ENCODE measurements at places on chromosomes 6 and 20.

GRCh38 chr6:36970892-36971842 lies 14.8 kb downstream of the MTCH1 start:
- no peak for DNase-seq

GRCh38 chr6:56037601-56038000 lies 162.2 kb upstream of the BMP5 start:
- no peak for DNase-seq

GRCh38 chr20:3510110-3510509 lies 39.3 kb downstream of the ATRN start:
- no peak for DNase-seq

DNA sequence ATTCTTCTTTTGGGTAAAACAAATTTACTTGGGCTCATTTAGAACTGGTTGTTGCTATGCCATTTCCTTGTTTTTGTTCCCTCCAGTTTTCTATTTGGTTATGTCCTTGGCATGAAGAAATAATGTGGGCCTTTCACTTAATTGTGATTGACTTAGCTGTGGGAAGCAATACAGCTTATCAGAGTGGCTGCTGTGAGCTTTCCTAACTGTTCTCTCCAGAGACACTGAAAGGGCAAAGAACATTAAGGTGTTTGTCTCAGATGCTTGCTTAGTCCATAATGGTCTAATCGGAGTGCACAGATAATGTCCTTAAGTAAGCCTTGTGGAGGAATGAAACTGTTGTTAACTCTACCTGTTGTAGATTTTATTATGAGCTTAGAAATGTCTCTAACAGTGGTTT lies 56.6 kb downstream of the SH3BGRL2 start:
- DNase-seq = no peak

- DNase-seq = no peak
Observed at GRCh38 chr6:39416026-39416425, 93.5 kb upstream of the KCNK16 start.

DNA sequence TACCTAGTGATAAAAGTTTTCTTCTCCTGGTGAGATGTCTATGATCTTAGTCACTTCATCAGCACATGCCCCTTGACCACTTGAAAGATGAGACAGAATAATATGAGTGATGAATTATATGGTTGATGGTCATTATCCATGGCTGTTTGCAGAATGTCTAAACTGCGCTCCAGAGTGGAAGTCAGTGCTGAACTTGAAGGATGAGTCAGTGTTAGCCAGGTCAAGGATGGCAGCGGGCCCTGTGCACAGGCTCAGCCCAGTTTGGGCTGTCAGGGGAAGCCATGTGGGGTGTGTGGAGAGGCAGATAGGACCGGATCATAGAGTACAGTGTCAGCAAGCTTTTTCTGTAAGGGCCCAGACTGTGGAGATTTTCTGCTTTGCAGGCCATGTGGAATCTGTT lies 67.2 kb upstream of the KIF25 start:
- DNase-seq = no peak

DNA sequence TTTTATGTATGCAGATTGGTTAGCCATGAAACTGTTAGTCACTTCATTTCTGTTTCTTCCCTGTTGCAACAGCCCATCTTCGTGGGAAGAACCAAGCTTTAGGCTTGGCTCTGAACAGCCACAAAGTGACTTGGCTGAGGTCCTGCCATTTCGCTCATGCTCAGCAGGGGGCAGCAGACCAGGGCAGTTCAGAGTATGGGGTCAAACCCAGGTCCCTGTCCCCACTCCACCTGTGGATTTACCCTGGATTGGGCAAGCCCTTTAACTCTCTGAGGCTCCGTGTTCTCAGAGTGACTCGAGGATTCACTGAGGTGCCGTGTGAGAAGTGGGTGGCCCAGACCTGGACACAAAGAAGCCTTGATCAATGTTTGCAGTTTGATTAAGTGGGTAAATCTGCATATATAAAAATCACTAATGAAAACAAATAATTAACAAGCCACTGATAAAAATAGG lies 19.8 kb upstream of the MAP1LC3A start:
- no peak for DNase-seq

DNA sequence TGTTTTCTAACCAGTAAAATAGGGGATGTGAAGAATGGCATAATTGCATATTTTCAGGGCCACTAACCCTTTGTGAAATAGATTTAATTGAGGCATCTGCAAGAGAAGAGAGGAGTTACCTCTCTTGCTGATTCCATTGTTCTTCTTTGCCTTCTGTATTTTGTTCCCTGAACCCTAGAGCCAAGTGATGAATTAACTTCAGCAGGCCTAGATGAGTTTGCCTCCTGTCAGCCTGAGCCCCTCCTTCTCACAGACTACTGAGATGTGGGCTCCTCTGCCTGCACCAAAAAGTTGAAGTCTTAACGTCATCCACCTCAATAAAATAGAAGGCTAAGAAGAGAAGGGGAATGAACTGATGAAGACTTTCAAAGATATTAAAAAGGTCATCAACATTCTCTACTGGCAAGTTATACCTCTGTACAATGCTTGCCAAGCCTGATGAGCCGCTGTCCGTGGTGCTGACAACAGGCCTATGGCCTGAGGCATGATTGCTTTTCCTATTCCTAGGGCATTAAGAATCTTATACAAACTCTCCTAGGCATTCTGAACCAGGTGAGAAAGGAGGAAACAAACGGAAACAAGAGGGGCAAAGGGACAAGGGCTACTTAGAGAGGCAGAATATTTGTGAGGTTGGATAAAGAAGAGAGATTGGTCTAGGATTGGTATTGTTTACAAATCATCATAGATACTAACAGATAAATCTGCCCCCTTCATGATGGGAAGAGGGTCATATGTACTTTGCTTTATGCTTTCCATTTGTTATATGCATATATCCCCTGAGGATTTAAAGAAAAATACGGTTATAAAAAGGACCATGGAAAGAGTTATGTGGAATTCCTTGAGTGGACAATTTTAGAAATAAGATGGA lies 46.8 kb downstream of the CD24 start:
- DNase-seq = peak; percentile 9

GRCh38 chr6:159325476-159325875 lies 156.3 kb downstream of the FNDC1 start:
- DNase-seq = no peak

GRCh38 chr6:44116641-44117382 lies 10.4 kb downstream of the MRPL14 start:
- DNase-seq = no peak

GRCh38 chr20:58056921-58057686 lies 171.3 kb downstream of the ANKRD60 start:
- DNase-seq = no peak

DNA sequence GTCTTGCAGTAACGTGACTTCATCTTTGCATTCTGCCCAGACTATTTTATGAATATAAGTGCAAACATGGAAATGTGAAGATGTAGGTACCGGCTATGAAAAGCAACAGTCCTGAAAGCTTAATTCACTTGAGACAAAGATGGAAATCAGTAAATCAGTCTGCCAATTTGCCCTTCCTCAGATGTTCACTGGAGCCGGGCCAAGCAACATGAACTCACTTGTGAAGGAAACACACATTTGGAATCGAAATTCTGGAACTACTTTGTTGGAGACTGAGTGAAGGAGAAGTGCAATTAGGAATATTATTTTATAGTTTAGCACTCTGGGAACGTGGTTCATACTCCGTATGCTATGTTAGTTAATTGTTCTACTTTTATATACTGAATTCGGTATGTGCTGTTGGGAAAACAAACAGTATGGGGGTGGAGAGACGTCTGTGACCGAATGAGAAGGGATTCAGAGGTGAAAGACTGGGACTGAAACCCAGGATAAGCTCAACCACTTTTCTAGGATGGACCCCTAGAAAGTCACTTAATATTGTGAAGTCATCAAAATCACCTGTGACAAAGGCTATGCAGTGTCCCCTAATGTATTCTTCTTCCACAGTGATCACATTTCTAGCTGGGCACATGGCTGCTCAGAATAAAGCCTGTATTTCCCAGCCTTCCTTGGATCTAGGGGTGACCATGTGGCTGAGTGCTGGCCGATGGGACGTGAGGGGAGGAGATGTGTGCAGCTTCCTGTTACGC lies 95.5 kb downstream of the PREX1 start:
- DNase-seq = no peak

GRCh38 chr6:136798044-136798443 lies 5.8 kb upstream of the MAP3K5 start:
- no peak for DNase-seq

- DNase-seq = no peak
Observed at GRCh38 chr20:23413862-23414422, 7.3 kb downstream of the NAPB start.

GRCh38 chr6:97074785-97075184 lies 150.3 kb downstream of the KLHL32 start:
- no peak for DNase-seq

GRCh38 chr6:109301418-109301817 lies 80.8 kb downstream of the CD164 start:
- no peak for DNase-seq

DNA sequence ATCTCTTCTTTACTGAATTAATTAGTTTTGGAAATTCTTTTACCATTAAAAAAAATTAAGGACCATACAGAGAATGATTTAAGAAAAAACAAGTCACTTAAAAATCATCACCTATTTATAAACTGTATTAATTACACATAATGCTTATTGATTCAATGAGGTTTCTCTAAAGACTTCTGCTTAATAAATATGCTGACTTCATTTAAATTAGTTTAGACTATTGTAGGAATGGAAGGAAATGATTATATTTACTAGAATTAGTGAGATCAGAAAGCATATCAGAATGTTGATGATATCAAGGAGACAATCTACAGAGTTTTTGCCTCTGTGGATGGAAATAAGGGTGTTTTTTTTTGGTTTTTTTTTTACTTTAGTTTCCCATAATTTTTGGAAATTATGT lies 34.6 kb upstream of the SMIM28 start:
- no peak for DNase-seq

Measured in stimulated activated CD4-positive, alpha-beta T cell treated with anti-CD3 and anti-CD28 coated beads, TNF-alpha, amount 100 ng/mL, for 24 hours (primary cell).